ENCODE measurements at places on chromosomes 6 and 20.
A peak's percentile ranks its signal among the peaks of the same experiment; 100 is the strongest.

- DNase-seq: no peak
These were observed 18.9 kb upstream of the NXT1 start for GRCh38 chr20:23331450-23332350.

DNA sequence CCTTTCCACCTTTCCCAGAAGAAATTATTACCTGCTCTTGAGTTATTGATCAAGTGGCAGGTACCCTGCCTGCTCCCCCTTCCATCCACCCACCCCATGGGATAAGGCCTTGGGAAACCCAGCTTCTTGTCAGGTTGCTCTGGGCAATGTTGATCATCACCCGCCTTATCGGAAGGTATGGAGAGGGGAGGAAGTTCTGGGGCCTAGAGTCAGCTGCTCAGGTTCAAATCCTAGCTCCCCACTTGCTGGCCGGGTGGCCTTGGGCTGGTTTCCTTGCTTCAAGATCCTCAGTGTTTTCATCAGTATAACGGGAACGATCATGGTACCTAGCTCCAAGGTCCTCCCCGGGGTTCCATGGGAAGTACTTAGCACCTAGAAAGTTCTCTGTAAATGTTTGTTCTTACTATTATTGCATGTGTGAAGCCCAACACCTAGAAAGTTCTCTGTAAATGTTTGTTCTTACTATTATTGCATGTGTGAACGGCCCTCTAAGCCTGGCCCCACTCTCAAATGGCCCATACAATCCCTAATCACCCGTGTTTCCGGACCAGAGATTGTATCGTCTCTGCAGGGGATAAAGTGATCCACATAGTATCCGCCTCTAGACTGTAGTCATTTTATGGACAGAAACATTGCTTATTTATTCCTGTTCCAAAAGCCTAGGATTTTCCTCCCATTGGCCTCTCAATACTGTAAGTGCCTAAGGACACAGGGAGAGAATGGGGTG is 1.1 kb upstream of the PREX1 start:
- no peak for DNase-seq

- no peak for DNase-seq
These were observed 100.5 kb downstream of the CDH4 start for GRCh38 chr20:61352346-61353260.

DNA sequence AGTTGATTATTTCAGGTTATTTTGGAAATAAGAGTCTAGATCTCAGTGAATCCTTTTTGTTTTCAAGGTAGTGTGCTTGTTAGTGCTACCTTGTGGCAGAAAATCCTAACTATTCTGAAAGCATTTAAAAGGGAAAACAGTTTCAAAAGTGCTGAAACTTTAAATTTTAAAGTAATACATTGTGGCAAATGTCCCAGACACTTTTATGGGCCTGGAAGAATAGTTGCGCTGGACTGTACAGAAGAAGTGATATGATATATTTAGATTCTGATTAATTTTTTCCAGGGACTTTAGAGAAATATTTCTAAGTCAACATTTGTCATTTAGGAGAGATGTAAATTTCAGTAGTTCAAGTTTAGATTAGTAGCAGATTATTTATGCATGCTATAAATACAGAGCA is 96.7 kb upstream of the BMP5 start:
- DNase-seq: peak; percentile 72

DNA sequence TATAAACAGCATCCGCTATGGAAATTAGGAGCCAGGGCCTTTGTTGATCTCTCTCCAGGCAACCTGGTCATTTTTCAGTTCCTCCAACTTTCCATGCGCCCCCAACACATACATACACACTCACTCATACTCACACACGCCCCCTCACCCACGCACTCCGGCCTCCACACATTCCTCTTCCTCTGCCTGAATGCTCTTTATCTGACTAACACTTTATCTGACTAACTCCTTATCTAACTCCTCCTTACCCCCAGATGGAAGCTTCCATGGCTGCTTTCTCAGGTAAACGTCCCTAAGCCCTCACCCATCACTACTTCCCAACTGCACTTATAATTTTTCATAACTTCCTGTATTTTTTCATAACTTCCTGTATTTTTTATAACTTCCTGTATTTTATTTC is 17.4 kb downstream of the CASS4 start:
- DNase-seq: no peak

DNA sequence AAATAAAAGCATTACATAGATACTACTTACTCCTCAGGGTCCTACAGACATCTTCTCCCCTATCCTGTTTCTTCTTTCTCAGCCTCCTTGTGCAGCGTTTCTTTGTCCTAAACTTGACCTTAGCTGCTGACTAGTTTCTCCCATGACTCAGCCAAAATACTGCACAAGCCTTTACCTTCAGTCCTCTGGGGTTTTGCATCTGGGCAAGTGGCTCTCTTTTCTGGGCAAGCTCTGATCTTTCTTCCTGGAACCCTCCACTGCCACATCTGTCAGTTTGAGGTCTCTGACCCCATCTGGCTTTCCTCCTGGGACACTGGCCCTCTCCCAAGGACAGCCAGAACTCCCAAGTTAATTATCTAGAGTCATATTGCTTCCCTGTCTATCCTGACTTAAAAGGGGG is 838.4 kb downstream of the DHX35 start:
- DNase-seq: no peak

- DNase-seq: no peak
These were observed 189.4 kb upstream of the PRDM1 start for GRCh38 chr6:105896821-105897095.

DNA sequence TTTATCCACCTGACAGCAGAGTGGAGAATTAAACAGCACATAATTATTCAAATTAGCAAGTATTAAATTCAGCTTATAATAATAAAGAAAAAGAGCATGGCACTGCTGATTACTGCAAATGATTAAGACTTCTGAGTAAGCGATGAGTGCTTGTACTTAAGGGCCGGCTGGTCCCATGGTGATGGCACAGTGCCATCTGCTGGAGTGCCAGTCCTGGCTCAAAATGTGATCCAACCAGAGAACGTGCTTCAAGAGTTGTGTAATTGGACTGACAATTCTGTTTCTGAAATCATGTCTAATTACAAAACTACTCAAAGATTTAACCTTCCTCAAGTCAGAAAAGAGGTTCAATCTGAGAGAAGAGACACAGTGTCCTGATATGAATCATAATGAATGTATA is 181.6 kb upstream of the RGS17 start:
- peak; percentile 23 for DNase-seq

DNA sequence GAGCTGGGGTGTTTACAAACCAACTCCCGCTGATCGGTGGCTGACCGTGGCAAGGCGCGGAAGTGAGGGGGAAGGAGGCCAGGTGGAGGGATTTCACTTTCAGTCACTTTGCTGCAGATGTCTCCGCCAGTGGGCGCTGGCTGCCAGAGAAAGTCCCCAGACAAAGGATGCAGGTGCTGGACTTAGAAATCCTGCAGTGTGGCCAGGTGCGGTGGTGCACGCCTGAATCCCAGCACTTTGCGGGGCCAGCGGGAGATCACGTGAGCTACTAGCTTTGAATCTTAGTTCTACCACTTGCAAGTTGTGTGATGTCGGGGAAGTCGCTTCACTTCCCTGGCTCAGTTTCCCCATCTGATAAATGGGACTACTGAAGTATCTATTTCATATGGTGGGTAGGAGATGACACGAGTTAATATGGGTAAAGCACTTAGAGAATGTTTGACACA is 180.4 kb downstream of the ZNF217 start:
- DNase-seq: no peak

DNA sequence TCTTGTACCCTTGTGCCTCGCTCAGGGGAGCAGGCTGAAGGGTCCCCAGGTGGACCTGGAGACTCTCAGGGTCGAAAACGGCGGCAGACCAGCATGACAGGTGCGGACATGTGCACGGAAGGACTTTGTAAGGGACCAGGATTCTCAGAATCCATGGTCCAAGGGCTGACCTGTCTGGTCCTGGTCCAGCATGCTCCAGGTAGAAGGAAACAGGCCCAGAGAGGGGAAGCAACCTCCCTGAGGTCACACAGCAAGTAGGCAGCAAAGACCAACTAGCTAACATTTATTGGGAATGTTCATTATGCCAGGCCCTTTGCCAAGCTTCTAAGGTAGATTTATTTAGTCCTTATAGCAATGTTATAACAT is 5.9 kb downstream of the CDKN1A start:
- DNase-seq: no peak

DNA sequence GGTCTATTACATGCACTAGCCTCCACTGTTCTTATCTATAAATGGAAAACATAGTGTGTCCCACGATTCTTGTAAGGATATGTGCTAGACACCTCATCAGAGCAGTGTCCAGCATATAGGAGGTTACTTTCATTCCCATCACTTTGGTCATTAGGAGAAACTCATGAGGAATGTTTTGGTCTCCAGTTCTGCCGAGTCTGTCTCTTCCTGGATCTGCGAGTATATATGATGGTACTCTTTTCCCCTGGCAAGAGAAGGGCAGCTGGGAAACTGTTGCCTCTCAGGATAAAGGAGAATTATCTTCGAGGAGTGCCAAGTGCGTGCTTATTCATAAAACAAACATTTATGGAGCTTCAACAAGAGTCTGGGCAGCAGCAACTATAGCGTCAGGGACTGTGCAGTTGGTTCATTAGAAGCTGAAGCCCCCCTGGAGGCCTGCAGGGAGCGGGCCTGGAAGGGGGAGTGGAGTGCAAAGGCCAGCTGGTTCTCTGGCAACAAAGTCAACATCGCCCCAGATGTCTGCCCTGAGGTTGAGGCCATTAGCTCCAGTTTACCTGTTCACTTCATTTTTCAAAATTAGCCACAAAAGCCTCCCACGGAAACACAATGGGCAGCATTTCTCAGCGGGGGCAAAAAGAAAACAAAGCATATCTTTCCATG is 811.9 kb downstream of the MAFB start:
- no peak for DNase-seq

DNA sequence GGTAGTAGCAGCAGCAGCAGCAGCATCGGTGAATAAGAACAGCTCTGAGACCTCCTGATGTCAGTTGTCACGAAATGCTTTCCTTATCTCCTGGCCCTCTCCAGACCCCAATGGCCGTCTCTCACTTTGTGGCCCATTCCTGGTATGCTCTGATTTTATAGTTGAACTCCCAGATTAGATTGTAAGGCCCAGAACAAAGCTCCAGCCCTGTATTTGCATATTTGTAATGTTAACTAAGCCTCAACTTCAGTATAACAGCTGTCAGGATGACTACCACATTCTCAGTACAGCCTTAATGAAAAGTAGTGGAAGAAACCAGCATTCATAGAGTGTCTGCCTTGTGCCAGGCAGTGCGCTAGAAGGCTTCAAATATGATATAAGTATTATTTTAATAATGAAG is 180.9 kb downstream of the SASH1 start:
- DNase-seq: no peak

DNA sequence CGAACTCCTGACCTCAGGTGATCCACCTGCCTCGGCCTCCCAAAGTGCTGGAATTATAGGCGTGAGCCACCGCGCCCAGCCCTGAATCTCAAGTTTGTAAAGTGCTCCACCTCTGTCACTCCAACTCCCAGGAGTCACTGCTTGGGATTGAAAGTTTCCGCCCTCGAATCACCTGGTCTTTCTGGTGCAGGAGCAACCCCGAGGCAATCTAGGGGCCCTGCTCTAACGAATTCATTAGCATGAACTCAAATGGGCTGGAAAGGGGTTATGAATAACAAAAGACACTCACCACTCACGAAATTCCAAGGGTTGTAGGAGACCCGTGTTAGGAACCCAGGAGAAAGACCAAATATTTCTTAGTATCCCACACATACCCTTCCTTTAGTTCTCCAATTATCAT is 26.1 kb downstream of the RBCK1 start:
- no peak for DNase-seq

- no peak for DNase-seq
These were observed 751.1 kb downstream of the HACE1 start for GRCh38 chr6:104108634-104109033.

GRCh38 chr6:159935065-159935464 is 33.8 kb upstream of the IGF2R start:
- DNase-seq: no peak

GRCh38 chr6:149168968-149169367 is 148.5 kb upstream of the TAB2 start:
- DNase-seq: no peak

DNA sequence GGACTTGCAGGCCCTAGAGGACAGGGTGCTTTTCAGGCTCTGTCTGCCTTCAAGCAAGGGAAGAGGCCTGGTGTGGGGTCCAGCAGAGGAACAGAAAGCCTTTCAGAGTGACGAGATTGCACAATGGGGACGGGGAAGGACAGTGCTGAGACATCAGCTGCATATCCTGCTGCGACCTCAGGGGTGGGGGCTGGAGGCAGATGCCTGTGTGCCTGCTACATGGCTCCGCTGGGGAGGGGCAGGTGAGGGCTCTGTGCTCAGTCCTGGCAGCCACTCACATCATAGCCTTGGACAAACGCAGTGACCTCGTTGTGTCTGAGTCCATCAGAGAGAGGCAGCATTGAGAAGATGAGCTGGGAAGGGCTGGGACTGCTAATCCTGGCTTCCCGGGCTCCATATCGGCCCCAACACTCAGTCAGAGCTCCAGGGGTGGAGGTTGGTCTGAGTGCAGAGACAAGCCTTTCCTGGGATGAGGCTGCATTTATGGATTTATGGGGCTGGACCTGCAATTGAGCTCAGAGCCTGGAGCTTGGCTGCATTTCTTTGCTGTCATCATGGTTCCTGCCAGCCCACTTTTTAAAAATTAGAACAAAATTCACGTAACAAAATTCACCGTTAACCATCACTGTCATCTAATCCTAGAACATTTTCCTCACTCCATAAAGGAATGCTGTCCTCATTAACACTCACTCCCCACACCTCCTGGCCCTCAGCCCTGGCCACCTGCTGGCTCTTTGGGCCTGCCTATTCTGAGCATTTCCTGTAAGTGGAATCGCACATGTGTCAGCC is 196.9 kb upstream of the SLC24A3 start:
- DNase-seq: peak; percentile 71

GRCh38 chr6:106373502-106374239 is 13.2 kb downstream of the CRYBG1 start:
- no peak for DNase-seq

DNA sequence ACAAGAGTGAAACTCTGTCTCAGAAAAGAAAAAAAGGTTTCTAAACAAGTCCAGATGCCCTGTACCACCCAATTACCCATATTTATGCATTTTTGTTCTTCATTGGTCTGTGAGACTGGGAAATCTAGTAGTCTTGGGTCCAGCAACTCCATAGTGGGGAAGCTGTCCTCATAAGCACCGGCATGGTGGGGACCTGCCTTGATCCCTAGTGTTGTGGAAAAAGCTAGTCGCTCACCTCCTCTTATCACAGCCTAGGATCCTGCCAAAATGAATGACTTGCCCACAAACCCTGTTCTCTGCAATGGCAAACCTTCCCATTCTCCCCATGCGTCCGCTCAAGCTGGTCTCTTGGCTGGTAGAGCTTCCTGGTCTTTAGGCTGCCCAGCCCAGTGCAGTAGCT is 38.3 kb upstream of the GABRR1 start:
- no peak for DNase-seq

All from umbilical cord (tissue), 2 donors.